Tongue (tissue), 3 donors: ENCODE measurements at places on chromosomes 16 and 17. TPM values are rescaled to one million over a fixed set of nuclear protein-coding genes. Genes with fewer than 3 reads are reported as not detected.

- no peak for DNase-seq
These were observed 11.4 kb upstream of the MAP2K3 start for GRCh38 chr17:21272881-21273792.

Gene CCDC40
- 4.5 TPM for total RNA-seq

Gene ENPP7
- total RNA-seq: not detected

DNA sequence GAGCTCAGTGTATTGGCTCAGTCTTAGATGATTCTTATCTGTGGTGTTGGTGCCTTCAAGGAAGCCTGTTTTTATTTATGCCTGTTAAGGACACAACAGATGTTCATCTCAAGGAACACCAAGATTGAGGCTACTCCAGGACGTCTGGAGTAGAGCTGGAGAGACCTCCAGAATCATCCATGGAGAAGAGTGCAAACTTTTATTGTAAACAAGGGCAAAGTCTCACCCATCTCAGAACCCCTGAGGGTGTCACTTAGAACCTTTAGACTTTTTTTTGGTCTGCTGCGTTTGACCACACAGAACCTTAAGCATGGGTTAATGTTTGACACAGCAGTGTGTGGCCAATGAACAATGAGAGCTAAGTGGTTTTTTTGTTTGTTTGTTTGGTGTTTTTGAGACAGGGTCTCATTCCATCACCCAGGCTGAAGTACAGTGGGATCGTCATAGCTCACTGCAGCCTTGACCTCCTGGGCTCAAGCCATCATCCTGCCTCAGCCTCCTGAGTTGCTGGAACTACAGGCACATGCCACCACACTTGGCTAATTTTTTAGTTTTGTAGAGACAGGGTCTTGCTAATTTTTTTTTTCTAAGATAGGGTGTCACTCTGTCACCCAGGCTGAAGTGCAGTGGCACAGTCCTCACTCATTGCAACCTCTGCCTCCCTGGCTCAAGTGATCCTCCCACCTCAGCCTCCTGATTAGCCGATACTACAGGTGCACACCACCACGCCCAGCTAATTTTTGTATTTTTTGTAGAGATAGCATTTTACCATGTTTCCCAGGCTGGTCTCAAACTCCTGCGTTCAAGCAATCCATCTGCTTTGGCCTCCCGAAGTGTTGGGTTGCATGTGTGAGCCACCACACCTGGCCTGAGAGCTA, 16.3 kb downstream of the SLC47A1 start:
- no peak for DNase-seq

- no peak for DNase-seq
These were observed 44.1 kb downstream of the RBBP6 start for GRCh38 chr16:24583494-24583893.

- no peak for DNase-seq
These were observed 34.2 kb upstream of the CCL2 start for GRCh38 chr17:34220752-34221395.
